ENCODE measurements at places on chromosomes 7 and 10.
A peak's percentile ranks its signal among the peaks of the same experiment; 100 is the strongest.

- DNase-seq: peak; percentile 41
Observed at GRCh38 chr10:69644658-69645295, 14.7 kb downstream of the FAM241B start.

- DNase-seq: peak; percentile 43
Observed at GRCh38 chr7:26658389-26659084, 205.9 kb downstream of the SKAP2 start.

GRCh38 chr7:47833211-47833610 is 115.1 kb downstream of the PKD1L1 start:
- no peak for DNase-seq

DNA sequence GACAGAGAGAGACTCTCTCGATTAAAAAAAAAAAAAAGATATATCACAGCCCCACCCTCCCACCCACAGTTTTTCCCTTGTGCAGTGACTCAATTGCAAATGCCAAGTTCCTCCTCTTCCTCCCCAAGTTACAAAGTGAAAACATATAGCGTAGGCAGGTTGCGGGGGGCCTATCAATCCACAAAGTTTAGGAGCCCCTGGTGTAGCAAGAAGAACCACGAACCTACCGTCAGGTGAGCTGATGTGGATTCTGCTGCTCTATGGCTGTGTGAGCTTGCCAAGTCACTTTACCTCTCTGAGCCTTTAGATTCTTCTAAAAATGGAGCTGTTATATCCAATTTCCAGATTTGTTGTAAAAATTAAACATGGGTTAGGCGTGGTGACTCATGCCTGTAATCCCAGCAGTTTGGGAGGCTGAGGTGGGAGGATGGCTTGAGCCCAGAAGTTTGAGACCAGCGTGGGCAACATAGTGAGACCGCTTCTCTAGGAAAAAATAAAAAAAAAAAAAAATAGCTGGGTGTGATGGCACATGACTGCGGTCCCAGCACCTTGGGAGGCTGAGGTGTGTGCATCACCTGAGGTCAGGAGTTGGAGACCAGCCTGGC is 8.2 kb upstream of the RHBDD2 start:
- DNase-seq: no peak

GRCh38 chr7:80941208-80941758 is 22.4 kb upstream of the SEMA3C start:
- DNase-seq: no peak

- DNase-seq: no peak
Observed at GRCh38 chr7:103698064-103698463, 252.1 kb upstream of the SLC26A5 start.

- DNase-seq: no peak
Observed at GRCh38 chr7:95411666-95412065, 15.5 kb upstream of the PON3 start.

DNA sequence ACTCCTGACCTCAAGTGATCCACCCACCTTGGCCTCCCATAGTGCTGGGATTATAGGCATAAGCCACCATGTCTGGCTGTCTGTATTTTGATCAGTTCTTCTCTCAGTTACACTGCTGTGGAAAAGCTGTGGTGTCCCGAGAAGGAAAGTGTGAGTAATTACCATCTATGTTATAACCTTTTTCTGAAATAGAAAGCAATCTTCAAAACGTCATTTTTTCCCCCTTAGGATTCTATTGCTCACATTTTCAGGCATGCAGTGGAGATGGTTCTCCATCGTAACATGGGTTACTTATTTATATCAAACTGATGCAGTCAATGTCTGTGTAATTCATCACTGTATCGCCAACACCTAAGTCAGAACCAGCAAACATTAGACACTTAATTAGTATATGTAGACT is 103.5 kb upstream of the FAM3C start:
- DNase-seq: no peak

- peak; percentile 28 for DNase-seq
Observed at GRCh38 chr7:51123322-51124019, 193.1 kb downstream of the COBL start.

- DNase-seq: no peak
Observed at GRCh38 chr10:131743190-131744151, 157.3 kb upstream of the PPP2R2D start.

DNA sequence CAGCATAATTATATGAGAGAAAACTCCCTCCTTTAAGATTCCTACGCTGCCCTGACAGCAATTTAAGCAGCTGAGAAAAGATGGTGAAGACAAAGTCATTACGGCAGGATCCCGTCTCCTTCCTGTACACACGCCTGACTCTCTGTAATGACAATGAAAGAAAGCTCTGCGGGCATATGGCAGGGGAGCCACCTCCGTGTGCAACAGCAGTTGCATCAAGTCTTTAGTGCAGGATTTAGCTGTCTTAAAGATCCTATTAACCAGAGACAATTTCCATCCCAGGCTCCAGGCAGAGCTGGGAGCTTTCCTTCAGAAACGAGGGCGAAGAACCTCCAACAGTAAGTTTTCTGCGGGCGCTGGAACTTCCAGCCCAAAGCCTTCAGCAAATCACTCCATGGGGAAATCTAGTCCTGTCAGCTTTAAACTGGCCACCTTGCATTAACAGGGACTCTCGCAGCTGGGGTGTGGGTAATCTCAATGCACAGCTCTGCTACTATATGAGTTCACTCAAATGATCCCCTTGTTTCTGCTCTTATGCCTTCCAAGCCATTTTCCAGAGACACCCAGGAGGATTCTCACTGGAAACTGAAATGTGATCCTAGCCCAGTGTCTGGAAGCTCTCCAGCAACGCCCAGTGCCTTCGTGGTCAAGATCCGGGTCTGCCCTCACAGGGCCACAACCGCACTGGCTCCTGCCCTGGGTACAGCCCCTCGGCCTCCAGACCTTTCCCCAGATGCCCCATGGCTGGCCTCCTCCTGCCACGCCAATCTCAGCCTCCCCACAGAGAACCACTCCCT is 74.9 kb downstream of the CTBP2 start:
- no peak for DNase-seq

GRCh38 chr7:69782917-69783684 is 184.8 kb downstream of the AUTS2 start:
- peak; percentile 8 for DNase-seq

DNA sequence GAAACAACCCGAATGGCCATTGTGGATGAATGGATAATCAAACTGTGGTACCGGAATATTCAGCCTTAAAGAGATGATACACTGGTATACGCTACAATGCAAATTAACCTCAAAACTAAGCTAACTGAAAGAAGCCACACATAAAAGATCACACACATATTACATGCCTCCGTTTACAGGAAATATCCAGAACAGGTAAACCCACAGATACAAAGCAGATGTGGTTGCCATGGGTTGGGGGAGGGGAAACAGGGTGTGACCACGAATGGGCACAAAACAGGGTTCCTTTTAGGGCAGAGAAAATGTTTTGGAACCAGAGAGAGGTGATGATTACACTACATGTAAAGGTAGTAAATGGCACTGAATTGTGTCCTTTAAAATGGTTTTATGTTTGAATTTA is 16.6 kb downstream of the ESYT2 start:
- no peak for DNase-seq

DNA sequence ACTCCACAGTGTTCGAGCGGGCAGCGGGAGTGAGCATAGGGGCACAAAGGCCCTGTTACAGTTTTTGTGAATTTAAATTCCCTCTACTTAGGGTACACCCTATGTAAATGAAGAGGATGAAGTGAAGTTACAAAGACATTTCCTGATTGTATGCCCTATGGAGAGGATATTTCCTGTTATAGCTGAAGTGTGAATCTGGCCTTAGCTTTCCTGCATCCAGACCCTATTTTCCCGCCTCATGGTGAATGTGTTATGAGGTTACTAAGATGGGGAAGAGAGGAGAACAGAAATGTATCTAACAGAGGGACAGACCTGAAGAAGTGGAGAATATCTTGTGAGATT is 37.8 kb upstream of the COMMD3 start:
- DNase-seq: no peak

GRCh38 chr7:56028942-56029630 is 22.2 kb downstream of the PSPH start:
- DNase-seq: no peak

DNA sequence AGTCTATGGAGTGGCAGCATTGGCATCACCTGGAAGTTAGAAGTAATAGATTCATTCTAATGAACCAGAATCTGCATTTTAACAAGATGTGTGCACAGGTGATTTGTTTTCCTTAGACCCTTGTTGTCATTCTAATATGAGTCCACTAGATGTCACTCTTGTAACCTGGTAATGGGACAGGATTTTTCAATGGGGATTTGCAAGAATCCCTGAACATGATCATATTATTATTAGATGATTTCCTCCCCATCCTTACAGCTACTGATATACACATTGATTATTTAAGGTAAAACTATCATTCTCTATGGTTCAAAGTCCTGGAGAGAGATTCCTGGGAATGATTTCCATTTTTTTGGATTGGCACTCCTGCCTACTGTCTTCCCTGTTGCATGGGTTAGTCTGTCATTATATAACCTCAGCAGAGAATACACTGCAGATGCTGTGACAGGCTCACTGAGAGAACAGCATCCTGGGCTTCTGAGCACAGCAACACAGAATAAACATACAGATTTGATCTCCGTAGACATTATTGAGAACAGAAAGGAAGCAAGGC is 194.9 kb downstream of the SUGCT start:
- no peak for DNase-seq

DNA sequence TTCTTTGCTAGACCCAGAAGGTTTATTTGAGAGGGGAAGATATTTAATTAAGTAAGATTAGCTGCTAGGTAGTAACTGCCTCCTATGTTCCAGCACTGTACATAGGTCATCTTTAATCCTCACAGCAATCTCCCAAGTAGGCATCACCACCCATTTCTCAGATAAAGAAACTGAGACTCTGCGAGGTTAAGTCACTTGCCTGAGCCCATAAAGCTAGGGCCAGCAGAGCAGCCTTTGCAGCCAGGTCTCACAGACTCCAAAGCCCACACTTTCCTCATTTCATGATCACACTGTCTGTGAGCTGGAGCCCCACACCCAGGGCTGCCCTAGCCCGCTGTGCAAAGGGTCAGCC is 20.6 kb downstream of the CALML3 start:
- no peak for DNase-seq

- no peak for DNase-seq
Observed at GRCh38 chr7:11570922-11571550, 261.0 kb downstream of the THSD7A start.

- DNase-seq: no peak
Observed at GRCh38 chr10:54585572-54585971, 215.5 kb downstream of the PCDH15 start.

GRCh38 chr7:100951888-100952560 is 2.7 kb downstream of the MUC3A start:
- DNase-seq: no peak

DNA sequence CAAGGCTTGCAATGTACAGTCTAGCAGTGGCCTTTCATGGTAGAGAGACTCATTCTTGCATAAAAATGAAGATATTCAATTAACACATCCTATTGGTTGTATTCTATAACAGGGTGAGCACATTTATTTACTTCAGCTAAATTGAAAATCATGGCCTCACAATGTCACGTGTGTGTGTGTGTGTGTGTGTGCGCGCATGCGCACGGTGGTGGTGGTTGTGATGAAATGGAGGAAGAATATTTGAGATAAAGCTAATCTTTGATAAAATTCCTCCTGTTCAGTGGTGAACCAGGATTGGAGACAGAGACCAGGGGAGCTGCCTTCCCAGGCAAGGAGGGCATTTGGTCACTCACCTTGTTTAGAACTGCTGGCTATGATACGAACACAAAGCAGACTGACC is 199.8 kb downstream of the DPP6 start:
- no peak for DNase-seq

- no peak for DNase-seq
Observed at GRCh38 chr7:29199776-29200175, 5.2 kb downstream of the CHN2 start.

GRCh38 chr10:132709471-132709951 is 76.4 kb downstream of the NKX6-2 start:
- no peak for DNase-seq

GRCh38 chr7:40714363-40715052 is 579.7 kb downstream of the SUGCT start:
- no peak for DNase-seq

- no peak for DNase-seq
Observed at GRCh38 chr10:47400251-47400650, 16.2 kb upstream of the ZNF488 start.

GRCh38 chr10:112232670-112233069 is 49.1 kb upstream of the GPAM start:
- no peak for DNase-seq
